ENCODE measurements at places on chromosomes 3 and 15.

GRCh38 chr3:89690646-89691045 is 583.2 kb downstream of the EPHA3 start:
- no peak for DNase-seq

DNA sequence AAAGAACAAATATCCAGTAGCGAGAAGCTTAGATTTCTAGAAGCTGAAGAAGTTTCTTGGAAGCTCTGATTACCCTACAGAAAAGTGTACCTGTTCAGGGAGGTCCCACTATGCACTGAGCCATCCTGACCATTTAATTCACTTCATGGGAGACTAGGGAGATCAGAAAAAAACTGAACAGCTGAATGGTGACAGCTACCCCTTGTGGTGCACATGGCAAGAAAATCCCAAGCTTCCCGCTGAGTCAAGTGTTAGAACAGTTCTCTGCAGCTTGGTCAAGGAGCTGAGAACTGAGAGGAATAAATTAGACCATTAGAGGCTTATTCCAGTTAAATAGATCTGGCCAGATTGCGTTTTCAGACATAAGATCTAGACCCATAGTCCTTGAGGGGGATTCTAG is 197.2 kb upstream of the VEPH1 start:
- DNase-seq, result no peak

GRCh38 chr3:32238453-32239306 is at the start of gene CMTM8:
TSS of gene CMTM8 (plus strand) at chr3:32238680. CDS start at chr3:32238973, 293 bp downstream.
- peak; percentile 55 for DNase-seq

DNA sequence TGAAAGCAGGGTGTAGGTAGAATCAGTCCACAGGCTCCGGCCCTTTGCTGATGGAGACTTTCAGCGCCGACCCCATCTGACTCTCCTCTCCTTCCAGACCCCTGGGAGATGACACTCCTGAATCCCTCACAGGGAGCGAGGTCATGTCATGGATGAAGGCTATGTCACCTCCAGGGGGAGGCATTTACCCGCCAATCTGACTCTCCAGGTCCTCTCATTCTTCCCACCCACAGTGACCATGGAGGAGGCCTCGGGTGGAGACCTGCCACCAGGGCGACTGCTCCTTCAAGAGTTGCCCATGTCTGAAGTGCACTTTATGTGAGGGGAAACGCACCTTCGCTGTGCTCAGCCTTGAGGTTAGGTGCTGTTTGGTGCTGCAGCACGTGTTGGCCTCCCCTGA is 112.7 kb downstream of the KLF13 start:
- DNase-seq, result peak; percentile 78

- no peak for DNase-seq
Observed at GRCh38 chr15:91576096-91576495, 277.4 kb upstream of the SLCO3A1 start.

- peak; percentile 67 for DNase-seq
Observed at GRCh38 chr15:64842096-64842939, 603 bp downstream of the PLEKHO2 start.

- no peak for DNase-seq
Observed at GRCh38 chr15:74844319-74845207, 1.6 kb upstream of the ULK3 start.

- no peak for DNase-seq
Observed at GRCh38 chr3:147391781-147392624, 14.3 kb downstream of the ZIC4 start.

DNA sequence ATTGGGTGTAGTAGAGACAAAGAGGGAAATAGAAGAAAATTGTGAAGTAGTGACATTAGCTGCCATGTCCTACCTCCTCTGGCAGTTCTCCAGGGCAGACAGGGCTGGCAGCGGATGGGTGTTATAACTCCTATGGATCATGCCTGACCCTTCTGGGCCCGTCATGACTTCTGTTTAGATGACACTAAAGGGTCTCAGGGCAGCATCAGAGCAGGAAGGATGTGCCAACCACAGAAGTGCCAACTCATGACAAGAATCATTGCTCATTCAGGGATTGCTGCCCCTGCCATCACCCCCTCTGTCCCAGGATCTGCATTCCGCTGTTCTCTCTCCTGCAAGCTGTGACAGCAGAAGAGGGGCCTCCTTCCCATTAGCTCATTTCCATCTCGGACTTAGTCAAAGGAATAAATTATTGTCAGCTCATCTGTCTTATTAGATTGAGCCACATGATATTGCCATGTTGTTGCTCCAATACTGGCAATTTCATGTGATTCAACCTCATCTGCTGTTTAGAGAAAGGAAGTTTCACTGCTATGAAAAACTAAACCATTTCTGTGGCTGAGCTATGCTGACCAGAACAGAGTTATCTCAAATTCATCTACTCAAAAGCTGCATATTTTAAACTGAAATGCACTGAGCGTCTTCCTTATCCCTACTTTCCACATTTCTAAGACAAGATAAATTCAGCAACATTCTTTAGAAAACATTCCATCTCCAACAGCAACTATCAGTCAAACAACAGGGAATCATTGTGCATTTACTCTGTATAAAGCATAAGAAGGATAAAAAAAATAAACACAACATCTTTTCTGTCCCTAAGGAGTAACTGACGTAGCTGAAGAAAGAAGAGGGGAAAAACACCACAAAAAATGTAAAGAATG is 271.6 kb downstream of the FHIT start:
- DNase-seq, result no peak

DNA sequence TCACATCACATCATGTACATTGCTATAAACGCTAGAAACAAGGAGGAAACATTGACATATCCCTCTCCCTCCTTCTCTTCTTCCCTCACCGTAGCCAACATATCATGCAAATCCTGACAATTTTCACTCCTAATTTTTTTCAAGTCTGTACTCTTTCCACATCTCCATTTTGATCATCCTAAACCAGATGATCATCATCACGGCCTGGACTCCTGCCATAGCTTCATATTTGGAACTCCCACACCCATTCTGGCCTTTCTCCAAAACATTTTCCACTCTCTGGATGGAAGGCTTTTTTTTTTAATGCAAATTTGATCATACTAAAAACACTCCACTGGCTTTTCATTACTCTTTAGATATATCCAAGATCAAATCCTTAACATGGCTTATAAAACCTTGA is 248.0 kb upstream of the CNTN3 start:
- DNase-seq, result no peak

GRCh38 chr3:3740061-3740460 is 59.2 kb upstream of the LRRN1 start:
- DNase-seq, result no peak

GRCh38 chr3:70064194-70064779 is 64.8 kb downstream of the SAMMSON start:
- peak; percentile 35 for DNase-seq

- no peak for DNase-seq
Observed at GRCh38 chr3:16496408-16497222, 16.9 kb downstream of the RFTN1 start.

- DNase-seq, result no peak
Observed at GRCh38 chr15:26521691-26522198, 251.1 kb downstream of the GABRB3 start.

DNA sequence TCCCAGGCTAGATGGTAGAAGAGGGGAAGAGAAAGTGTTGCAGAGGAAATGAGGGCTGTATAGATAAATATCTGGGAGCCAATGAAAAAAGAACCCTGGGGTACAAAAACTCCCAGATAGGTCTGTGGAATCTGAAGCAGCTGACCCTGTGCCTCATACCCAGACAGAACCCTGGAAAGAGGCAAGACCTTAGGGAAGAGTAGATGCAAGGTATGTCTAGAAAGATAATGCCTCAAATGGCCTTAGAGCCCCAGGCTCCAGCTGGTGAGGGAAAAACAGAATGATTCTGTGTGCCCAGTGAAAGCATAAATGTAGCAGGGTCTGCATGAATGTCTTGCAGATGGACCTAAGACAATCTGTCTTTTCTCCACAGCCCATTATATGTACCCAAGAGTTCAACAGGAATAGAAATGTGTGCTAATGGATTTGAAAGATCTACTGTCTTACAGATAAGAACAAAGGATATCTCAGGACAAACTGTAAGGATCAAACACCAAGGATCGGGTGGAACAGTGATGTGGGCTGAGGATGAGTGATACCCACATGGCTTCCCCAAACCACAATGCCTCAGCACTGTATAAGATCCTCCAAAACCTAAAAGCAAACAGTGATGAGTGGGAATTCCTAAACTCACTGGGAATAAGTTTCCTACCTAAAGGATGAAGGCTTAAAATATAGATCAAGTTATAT is 58.8 kb downstream of the NCEH1 start:
- DNase-seq, result no peak

DNA sequence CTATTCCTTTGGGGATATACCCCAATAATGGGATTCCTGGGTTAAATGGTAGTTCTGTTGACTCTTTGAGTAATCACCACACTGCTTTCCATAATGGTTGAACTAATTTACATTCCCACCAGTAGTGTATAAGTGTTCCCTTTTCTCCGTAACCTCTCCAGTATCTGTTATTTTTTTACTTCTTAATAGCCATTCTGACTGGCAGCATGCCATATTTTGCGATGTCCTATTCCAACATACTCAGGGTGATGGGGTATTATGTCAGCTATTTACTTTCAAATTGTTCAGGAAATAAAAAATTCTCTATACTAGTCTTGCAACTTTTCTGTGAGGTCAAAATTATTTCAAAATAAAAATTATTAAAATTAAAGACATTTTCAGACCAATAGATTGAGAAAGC is 9.1 kb upstream of the PARP14 start:
- DNase-seq, result no peak

DNA sequence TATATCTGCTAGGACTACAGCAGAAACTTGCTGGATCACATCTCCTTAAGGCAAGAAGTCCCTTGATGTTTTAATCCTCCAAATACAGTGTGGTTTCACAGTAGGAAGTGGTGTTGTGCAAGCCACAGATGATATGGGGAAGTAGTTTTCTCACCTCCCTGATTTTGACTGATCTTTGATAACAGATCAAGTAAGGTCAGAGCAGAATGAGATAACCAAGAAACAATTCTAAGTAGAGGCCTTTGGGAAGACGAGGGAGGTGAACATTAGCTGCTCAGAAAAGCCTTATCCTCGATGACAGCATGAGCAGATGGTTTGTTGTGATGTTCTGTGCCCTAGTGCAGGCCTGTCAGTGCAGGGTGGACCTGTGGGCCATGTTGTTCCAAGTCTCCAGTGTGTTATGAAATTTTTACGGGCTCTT is 61.3 kb downstream of the RIOX2 start:
- DNase-seq, result peak; percentile 97

GRCh38 chr3:186683979-186684378 is 18.2 kb downstream of the HRG start:
- DNase-seq, result no peak

- no peak for DNase-seq
Observed at GRCh38 chr15:58924327-58924726, 9.2 kb downstream of the SLTM start.

- DNase-seq, result peak; percentile 9
Observed at GRCh38 chr3:167736264-167736787, 805 bp downstream of the SERPINI1 start.

- DNase-seq, result no peak
Observed at GRCh38 chr15:31799319-31799714, 231.0 kb upstream of the CHRNA7 start.

DNA sequence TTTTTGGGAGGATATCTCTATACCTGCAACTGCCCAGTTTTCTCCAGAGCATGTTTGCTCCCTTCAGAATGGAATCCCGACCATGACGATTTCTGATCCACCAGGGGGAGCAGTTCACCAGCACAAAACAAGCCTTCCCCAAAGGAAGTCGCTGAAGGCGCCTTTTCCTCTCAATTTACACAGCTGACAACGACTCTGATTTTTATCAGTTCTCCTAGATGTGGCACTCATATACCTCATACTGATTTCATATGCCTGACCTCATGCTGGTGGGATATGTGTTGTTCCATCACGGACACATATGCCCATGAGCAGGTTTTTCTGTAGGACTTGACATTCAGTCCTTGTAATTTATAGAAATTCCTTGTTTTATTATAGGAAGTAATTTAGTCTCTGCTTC is 1028.2 kb downstream of the MCTP2 start:
- peak; percentile 73 for DNase-seq

DNA sequence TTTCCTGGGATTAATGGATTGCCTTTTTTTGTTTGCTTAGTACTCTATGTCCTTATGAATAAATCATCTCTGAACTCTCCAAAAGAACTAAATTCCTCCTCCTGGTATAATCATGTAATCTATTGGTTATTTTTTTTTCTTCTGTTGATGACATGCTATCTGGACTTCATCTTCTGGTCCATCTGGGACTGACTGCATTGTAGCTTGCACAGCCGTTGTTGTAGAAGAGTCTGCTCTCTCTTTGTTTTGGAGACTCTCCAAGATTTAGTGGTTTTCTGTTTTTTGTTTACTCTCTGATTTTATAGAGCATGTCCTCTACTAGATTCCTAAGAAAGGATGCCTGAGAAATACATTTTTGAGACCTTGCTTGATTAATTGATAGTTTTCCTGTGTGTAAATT is 19.1 kb downstream of the IREB2 start:
- no peak for DNase-seq

GRCh38 chr15:69118089-69118488 is 42.3 kb upstream of the GLCE start:
- DNase-seq, result no peak

DNA sequence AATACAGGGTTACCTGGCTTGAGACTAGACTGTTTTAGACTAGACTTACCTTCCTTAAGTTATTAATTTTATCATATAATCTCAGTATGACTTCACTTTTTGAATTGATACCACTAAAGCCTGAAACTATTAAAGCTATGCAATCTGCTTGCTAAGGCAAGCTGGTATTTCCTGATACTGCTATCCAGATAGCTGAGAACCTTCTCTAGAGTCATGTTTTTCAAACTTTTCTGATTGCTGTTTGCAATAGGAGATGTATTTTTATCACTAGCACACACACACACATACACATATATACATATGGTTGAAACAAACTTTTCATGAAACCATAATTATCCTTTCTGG is 9.3 kb upstream of the MAGI1 start:
- DNase-seq, result no peak

DNA sequence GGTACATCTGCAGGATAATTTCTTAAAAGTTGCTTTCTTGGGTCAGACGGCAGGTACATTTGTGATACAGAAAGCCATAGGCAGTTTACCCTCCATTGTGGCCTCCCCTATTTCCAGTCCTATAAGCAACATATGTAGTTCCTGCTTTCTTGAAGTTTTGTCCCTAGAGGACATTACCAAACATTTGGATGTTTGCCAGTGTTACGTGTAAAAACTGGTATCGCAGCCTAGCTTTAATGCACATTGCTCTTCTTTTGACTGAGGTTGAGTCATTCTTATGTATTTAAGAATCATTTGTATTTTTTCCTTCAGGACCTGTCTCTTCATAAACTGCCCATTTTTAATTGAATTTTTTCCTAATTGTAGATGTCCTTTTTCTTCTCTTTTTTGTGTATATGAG is 114.3 kb downstream of the DIPK2A start:
- DNase-seq, result peak; percentile 10

- DNase-seq, result no peak
Observed at GRCh38 chr3:24359645-24360462, 134.8 kb downstream of the THRB start.

Data from KBM-7 (cell line).